ENCODE measurements at places on chromosomes 2 and 18. TPM values are rescaled to one million over a fixed set of nuclear protein-coding genes. Genes with fewer than 3 reads are reported as not detected.

Gene SERPINB3
- total RNA-seq = not detected

Gene STRADB
- total RNA-seq = 25.5 TPM

Gene ANO7
- 5.1 TPM for total RNA-seq

Gene UGT1A9
- total RNA-seq = not detected

Gene UGT1A8
- total RNA-seq = not detected

Gene CUL3
- 75.0 TPM for total RNA-seq

Gene ACSL3
- total RNA-seq = 43.8 TPM

Gene TNFRSF11A
- 8.0 TPM for total RNA-seq

Gene CHST9
- total RNA-seq = not detected

Gene C2orf80
- not detected for total RNA-seq

Gene NCL
- 1,361 TPM for total RNA-seq

Gene SEH1L
- 105 TPM for total RNA-seq

Gene ZNF407
- total RNA-seq = 10.8 TPM

Gene STK11IP
- 27.5 TPM for total RNA-seq

Gene LOXL3
- 0.38 TPM for total RNA-seq

Gene G6PC2
- not detected for total RNA-seq

Gene CREG2
- total RNA-seq = not detected

Gene EDAR
- total RNA-seq = 0.09 TPM

Gene PLCL1
- 0.68 TPM for total RNA-seq

Gene PRADC1
- 16.2 TPM for total RNA-seq

Gene ITGA6
- 8.4 TPM for total RNA-seq

Gene GAL3ST2
- 0.95 TPM for total RNA-seq

Gene TRIB2
- 11.0 TPM for total RNA-seq

Gene MRO
- total RNA-seq = not detected

Gene GKN2
- total RNA-seq = not detected

Gene MALL
- total RNA-seq = not detected

Gene WDFY1
- 20.8 TPM for total RNA-seq

Gene FKBP7
- total RNA-seq = 3.0 TPM

Gene TCF23
- not detected for total RNA-seq

Gene AKAIN1
- not detected for total RNA-seq

Gene PROM2
- total RNA-seq = 0.47 TPM

Gene TOGARAM2
- total RNA-seq = 2.3 TPM

Gene ANTXR1
- total RNA-seq = 0.09 TPM

Gene DYNAP
- total RNA-seq = not detected

Gene SP140L
- total RNA-seq = 43.8 TPM

Gene SP140
- total RNA-seq = 78.3 TPM

Gene LHCGR
- not detected for total RNA-seq

Gene ZBTB7C
- not detected for total RNA-seq

Gene HTR2B
- total RNA-seq = not detected

Gene SCYGR1
- not detected for total RNA-seq

Gene RNF181
- total RNA-seq = 117 TPM

Gene RBMS1
- 38.6 TPM for total RNA-seq

Gene ICA1L
- total RNA-seq = 7.1 TPM

Gene SNTG2
- total RNA-seq = 2.5 TPM

Gene LYPD1
- total RNA-seq = not detected

Gene SRD5A2
- total RNA-seq = not detected

Gene CCBE1
- not detected for total RNA-seq

Gene RGPD4
- total RNA-seq = 0.07 TPM

Gene DPY30
- total RNA-seq = 68.5 TPM

Gene ZNF516
- total RNA-seq = 10.5 TPM

Gene MTLN
- 92.1 TPM for total RNA-seq

Gene UGT1A5
- total RNA-seq = not detected

Gene TEX44
- not detected for total RNA-seq

Gene C1GALT1C1L
- 0.36 TPM for total RNA-seq

Gene EVX2
- not detected for total RNA-seq

Gene CNNM3
- 19.3 TPM for total RNA-seq

Gene FAM161A
- total RNA-seq = 6.5 TPM

Gene LOXHD1
- 0.11 TPM for total RNA-seq
